ENCODE measurements at places on chromosomes 2 and 18.

GRCh38 chr18:31325051-31325450 is 7.1 kb downstream of the DSG1 start:
- DNase-seq: no peak

- DNase-seq: no peak
These were observed 101.6 kb upstream of the TTN start for GRCh38 chr2:178908810-178909209.

- DNase-seq: no peak
These were observed 92.9 kb downstream of the ZEB2 start for GRCh38 chr2:144426981-144427479.

DNA sequence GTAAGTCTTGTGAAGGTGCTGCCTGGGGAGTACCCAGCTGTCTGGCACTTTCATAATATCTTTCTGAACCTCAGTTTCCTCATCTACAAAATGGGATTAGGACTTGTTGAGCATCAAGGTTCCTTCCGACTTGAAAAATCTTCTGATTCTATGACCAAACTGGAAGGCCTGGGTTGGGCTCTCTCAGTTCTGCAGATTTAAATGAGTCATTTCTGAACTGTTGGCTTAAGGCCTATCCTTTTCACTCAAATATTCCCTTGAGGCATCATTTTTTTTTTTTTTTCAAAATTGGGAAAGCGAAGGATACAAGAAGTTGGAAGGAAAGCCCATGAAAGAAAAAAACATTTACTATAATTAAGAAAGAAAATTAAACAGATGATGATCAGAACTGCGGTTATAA is 40.8 kb upstream of the CYP1B1 start:
- DNase-seq: no peak

GRCh38 chr2:196823750-196824522 is 14.8 kb upstream of the C2orf66 start:
- no peak for DNase-seq

- no peak for DNase-seq
These were observed 60.0 kb upstream of the PSME4 start for GRCh38 chr2:54030806-54031205.

- no peak for DNase-seq
These were observed 265.5 kb downstream of the RPRM start for GRCh38 chr2:153213022-153213421.

GRCh38 chr18:41121116-41121826 is 833.8 kb upstream of the PIK3C3 start:
- no peak for DNase-seq

DNA sequence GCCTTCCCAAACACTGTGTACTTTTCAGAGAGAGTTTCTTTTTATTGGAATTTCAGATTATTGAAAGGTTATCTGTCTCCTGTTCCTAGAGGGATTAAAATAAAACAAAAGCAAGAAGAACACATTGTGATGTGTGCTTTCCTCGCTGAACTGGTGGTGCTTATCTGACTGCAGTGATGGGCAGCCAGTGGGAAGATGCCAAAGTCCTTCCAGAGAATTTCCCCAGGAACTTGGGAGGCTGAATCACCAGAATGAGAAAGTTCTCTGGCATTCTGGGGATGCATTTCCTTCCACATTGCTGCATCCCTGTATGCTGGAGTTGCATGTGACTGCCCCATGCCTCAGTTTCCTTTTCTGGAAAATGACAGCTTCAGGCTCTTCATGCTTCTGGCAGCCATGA is 53.9 kb upstream of the SEC11C start:
- DNase-seq: no peak

Data from activated CD8-positive, alpha-beta memory T cell treated with anti-CD3 and anti-CD28 coated beads for 48 hours (primary cell).